ENCODE measurements at places on chromosomes 13 and 19. TPM values are rescaled to one million over a fixed set of nuclear protein-coding genes. Genes with fewer than 3 reads are reported as not detected.

BRSK1 gene
- 0.24 TPM for polyA plus RNA-seq

GJB2 gene
- polyA plus RNA-seq = not detected

GRK1 gene
- polyA plus RNA-seq = not detected

MYPOP gene
- 0.23 TPM for polyA plus RNA-seq

ZNF91 gene
- 53.8 TPM for polyA plus RNA-seq

TSSK6 gene
- 0.59 TPM for polyA plus RNA-seq

KLK6 gene
- not detected for polyA plus RNA-seq

Measured in naive thymus-derived CD8-positive, alpha-beta T cell (primary cell).